CD4-positive, alpha-beta T cell treated with Interleukin-21 for 1 hour (primary cell): ENCODE measurements at places on chromosomes 5 and 9.

- DNase-seq: no peak
Measured at GRCh38 chr5:97193355-97193688, 10.3 kb upstream of the RIOK2 start.

DNA sequence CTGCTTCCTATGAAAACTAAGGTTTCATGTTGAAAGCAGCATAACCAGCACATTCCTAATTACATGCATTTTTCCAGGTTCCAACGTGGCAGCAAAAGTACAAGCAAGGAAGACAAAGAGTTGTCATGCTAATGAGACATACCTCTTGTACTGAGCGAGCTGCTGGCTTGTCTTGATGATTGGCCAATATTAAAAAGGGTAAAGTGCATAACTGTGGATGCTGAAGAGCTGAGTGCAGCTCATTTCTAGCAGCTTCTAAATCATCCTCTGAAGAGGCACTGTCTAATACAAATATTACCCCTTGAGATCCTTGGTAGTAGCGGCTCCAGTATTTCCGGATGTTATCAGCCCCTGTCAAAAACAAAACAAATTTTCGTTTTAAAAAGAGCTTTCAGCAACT lies 197.3 kb downstream of the ARL15 start:
- DNase-seq: no peak

DNA sequence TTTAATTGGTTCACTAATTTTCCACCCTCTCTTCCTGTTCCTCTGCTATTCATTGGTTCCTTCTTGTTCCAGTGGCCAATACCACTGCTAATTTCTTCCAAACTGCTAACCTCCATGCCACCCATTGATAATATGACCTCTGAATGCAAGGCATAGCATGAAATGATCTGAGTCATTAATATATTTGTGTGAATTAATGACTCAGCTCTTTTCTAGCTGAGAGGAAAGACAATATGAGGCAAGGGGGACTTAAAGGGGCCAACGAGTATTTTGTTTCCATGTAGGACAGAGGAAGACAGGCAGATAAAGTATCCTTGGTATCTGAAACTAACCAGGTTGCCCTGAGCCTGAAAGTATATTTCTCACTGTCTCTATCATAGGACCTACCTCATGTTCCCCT lies 154.3 kb upstream of the BRINP1 start:
- DNase-seq: no peak

DNA sequence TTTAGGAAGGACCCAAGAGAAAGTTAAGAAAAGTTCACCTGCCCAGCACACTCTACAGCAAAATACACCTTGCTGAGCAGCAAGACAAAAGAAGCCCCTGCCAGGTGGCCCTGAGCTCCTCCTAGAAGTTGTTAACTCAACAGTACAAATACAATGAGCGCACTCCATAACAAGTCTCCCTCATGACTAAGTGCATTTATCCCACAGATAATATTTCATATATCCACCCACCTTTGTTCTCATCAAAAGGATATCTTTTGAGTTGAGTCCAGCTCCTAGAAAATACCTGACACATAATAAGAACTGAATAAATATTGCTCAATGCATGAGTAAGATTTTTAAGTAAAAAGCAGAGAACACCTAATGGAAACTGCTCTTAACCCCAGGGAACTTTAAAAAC lies 73.3 kb downstream of the ABCA1 start:
- DNase-seq: no peak

GRCh38 chr5:114243281-114243971 lies 118.4 kb upstream of the KCNN2 start:
- no peak for DNase-seq

- no peak for DNase-seq
Measured at GRCh38 chr9:37968228-37968701, 64.3 kb upstream of the SLC25A51 start.

GRCh38 chr5:172624996-172625964 lies 15.8 kb upstream of the NEURL1B start:
- no peak for DNase-seq

DNA sequence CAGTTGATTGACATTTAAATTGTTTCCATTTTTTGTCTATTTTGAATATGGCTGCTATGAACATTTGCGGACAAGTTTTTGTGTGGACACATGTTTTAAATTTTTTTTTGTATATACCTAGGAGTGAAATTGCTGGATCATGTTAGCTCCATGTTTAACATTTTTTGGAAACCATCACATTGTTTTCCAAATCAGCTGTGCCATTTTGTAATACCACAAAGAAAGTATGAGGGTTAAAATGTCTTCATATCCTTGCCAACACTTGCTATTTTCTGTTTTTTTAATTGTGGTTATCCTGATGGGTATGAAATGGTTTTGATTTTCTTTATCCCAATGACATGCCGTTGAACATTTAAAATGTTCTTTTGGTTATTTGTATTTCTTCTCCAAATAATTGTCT lies 52.1 kb downstream of the CARTPT start:
- DNase-seq: no peak

GRCh38 chr5:119275146-119275545 lies 80.7 kb upstream of the TNFAIP8 start:
- DNase-seq: no peak

DNA sequence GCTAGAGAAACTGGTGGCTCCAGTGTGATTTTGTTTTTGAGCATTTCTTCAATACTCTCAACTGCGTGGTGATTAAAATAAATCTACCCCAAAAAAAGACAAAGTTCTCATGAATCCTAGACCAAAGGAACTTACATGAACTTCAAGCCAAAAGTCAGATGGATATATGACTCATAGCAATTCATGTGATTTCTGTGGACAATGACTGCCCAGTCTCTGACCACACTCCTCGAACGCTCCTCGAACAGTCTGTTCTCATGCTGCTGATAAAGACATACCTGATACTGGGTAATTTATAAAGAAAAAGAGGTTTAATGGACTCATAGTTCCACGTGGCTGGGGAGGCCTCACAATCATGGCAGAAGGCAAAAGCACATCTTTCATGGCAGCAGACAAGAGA lies 46.4 kb upstream of the CEP78 start:
- no peak for DNase-seq
